ENCODE measurements at places on chromosomes 7 and 10.
A peak's percentile ranks its signal among the peaks of the same experiment; 100 is the strongest.

- DNase-seq = no peak
Measured at GRCh38 chr7:16590424-16590823, 55.1 kb downstream of the ANKMY2 start.

GRCh38 chr10:3108033-3108432 lies 40.7 kb downstream of the PFKP start:
- DNase-seq = no peak

GRCh38 chr10:13481690-13482089 lies 47.1 kb downstream of the BEND7 start:
- DNase-seq = no peak

DNA sequence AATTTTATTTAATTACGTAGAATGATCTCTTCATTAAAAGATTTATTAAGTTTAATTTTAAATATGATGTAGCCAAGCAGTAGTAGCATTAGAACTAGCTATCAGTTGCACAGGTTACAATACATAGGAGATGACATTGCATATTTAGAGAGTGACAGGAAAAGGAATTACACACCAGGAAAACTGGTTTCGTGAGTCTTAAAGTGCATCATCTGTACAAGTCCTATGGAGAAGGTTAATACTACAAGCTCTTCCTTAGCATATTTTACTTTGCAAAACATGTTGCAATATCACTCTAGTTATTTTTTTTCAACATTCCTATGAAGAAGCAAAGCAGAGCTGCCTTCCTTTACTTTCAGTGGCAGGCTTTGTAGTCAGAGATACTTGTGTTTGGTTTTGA lies 20.2 kb upstream of the SEM1 start:
- DNase-seq = no peak

DNA sequence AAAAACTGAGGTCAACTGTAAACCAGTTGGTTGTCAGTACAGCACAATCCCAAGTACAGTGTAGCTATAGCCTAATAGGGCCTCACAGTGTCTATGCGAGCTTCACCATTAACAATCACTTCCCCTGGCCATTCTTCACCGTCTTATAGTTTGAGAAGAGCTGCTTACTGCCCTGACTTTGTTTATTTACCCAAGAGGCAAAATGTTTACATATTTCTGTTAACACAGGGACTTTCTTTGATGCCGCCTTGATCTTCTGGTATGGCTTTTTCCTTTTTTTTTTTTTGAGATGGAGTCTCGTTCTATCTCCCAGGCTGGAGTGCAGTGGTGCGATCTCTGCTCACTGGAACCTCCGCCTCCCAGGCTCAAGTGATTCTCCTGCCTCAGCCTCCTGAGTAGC lies 3.3 kb downstream of the MYOF start:
- DNase-seq = no peak

GRCh38 chr10:83603708-83604107 lies 535.6 kb upstream of the GHITM start:
- DNase-seq = no peak

DNA sequence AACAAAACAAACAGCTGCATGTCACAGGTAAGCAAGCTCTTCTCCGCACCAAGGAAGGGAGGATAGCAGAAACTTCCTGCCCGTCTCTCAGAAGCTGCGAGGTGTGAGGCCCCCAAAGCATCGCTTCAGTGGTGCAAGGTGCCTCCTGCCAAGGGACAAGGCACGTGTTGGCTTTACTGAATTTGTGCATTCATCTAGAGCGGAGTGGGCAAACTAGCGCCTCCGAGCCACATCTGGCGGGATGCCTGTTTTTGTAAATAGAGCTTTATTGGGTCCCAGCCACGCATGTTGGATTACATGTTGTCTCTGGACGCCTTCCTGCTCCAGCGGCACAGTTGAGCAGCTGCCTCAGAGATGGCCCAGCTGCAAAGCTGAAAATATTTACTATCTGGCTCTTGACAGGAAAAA lies 27.7 kb downstream of the PHYH start:
- DNase-seq = peak; percentile 63

GRCh38 chr7:20653636-20654035 lies 38.2 kb downstream of the ABCB5 start:
- no peak for DNase-seq

GRCh38 chr7:129950191-129950932 lies 2.4 kb downstream of the UBE2H start:
- no peak for DNase-seq

DNA sequence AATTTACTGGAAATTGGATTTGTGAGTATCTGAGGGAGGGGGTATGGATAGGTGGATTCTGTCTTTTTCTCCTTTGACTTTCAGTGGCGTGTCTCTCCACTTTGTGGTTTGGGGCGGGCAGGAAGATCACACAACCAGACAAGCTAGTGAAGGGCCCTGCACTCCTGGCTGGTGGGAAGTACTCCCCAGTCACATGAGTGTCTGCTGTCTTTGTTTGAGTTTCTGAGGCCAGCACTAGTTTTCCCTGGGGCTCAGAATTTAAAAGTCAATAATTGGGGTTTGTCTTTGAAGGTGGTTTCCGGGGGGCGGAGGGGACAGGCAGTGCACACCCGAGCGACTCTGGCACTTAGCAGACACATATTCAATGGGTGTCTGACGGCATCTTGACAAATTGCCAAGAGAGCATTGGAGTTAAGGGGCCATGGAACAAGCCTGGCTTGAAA lies 120.1 kb downstream of the WDFY4 start:
- DNase-seq = no peak

- peak; percentile 64 for DNase-seq
Measured at GRCh38 chr7:98836811-98837629, 32.8 kb downstream of the TMEM130 start.

DNA sequence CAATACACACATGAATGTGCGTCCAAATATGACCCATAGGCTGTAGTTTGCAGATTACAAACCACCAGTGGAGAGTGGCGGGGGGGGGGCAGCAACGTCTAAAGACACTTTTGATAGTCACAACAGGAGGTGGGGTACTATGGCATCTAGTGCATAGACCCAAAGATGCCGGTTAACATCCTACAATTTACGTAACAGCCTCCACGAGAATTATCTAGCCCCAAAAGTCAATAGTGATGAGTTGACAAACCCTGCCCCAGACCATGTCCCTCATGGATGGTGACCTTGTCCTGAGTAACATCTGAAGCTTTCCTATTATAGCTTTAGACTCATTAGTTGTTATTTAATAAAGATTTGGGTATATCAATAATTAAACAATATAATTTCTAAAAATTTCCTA lies 31.6 kb downstream of the USP6NL start:
- DNase-seq = no peak

- DNase-seq = no peak
Measured at GRCh38 chr10:43774234-43774769, 125.6 kb upstream of the ZNF32 start.

- no peak for DNase-seq
Measured at GRCh38 chr7:87875151-87876039, 765 bp downstream of the SLC25A40 start.

- DNase-seq = no peak
Measured at GRCh38 chr7:138542183-138542582, 82.1 kb downstream of the TRIM24 start.

- DNase-seq = no peak
Measured at GRCh38 chr7:2192831-2193534, 39.8 kb downstream of the MAD1L1 start.

- DNase-seq = no peak
Measured at GRCh38 chr7:42925630-42926029, 6.3 kb downstream of the PSMA2 start.

- DNase-seq = no peak
Measured at GRCh38 chr10:132106431-132106830, 40.7 kb downstream of the JAKMIP3 start.

GRCh38 chr10:59847888-59848287 lies 58.5 kb downstream of the CCDC6 start:
- no peak for DNase-seq

- no peak for DNase-seq
Measured at GRCh38 chr7:155392726-155393570, 65.0 kb upstream of the EN2 start.

- DNase-seq = no peak
Measured at GRCh38 chr10:112141292-112141691, 42.3 kb downstream of the GPAM start.

DNA sequence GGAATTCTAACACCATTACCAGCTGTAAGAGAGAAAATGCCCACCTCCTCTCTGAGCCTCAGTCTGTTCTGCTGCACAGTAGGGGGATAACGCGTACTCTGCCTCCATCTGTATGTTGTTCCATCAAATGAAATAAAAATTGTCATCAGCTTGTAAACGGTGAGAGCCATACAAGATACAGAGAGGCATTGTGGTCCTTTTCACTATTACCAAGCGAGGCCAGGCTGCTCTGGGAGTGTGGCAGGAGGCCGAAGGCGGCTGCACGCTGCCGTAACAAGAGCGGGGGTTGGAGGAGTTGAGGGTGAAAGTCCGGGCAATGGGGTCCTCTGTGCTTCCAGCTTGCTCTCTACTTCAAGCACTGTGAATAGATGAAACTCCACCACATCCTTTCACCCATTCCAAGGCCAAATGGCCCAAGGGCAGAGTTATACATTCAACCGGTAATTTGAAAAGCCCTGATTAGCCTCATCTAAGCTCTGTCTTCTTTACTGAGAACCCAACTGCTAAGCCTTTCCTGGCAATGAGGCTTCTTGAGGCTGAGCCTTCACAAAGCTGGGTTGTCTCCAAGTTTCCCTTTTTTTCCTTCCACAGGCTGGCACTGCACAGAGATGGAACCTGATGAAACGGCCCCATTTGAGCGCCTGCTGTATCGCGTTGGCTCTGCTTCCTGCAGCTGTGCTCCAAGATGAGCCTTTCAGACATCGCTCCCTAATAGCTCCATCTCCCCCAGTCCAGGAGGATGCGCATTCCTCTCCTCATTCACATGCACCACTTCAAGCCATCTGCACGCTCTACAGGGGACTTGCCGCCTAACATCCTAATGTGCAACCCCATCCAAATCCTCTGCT lies 47.2 kb downstream of the PYROXD2 start:
- no peak for DNase-seq

- no peak for DNase-seq
Measured at GRCh38 chr10:121007264-121007663, 156.1 kb downstream of the WDR11 start.

- DNase-seq = no peak
Measured at GRCh38 chr7:80288175-80289122, 153.8 kb downstream of the GNAI1 start.

DNA sequence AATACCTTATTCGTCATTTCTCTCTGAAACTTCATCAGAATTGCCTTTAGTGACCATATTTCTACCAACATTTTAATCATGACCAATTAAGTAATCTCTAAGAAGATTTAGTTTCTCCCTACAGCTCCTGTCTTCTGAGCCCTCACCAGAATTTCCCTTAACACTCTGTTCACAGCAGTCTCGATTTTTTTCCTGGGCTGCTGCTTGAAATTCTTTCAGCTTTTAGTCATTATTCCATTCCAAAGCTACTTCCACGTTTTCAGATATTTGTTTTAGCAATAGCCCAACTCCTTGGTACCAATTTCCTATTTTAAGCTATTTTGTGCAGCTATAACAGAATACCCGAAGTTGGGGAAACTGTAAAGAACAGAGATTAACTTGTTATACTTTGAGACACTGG lies 192.4 kb upstream of the DKK1 start:
- DNase-seq = no peak

GRCh38 chr10:15342970-15343369 lies 28.1 kb downstream of the FAM171A1 start:
- DNase-seq = no peak

DNA sequence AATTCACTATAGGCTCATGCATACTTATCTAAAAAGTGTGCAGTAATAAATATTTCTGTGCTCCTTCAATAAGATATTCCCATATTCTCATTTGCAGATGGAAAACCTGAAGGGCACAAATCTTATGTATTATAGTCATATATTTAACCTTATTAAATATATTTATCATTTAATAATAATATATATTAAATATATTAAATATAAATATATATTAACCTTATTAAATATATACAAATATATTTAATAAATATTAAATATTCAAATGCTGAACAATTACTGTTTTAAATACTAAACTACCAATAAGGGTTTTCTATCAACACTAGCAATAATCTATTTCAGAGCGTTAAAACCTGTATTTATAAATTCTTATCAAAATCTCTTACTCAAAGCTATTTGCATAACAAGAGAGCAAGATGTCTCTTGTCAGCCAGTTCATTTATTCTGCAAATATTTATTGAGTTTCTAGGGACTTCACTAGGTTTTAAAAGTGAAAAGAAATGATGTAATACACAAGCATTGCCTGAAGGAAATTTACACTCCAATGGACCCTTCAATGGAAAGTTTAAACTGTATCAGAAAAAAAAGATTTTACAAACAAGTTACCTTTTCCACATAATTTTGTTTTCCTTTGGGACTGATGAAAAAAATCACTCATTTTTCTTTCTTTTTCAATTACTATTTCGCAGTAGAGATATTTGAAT lies 159.2 kb downstream of the AGMO start:
- no peak for DNase-seq

DNA sequence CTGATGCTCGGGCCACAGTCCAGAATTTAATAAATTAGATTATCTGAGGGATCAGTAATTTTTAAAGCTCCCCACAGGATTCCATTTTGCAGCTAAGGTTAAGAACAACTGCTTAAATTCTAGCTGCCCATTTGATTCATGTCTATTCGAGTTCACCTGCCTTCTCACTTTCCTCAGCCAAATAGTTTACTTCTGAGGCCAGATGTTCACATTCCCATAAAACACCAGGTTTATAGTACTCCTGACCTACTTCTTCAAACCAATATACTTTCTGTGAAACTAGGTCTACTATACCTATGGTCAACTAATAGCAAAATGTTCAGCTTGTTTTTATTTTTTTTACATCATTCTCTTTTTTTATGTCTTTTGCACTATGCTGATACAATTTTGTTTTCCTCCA lies 86.3 kb downstream of the GPR158 start:
- DNase-seq = no peak

- DNase-seq = peak; percentile 2
Measured at GRCh38 chr10:123427165-123427786, 238.9 kb upstream of the GPR26 start.

DNA sequence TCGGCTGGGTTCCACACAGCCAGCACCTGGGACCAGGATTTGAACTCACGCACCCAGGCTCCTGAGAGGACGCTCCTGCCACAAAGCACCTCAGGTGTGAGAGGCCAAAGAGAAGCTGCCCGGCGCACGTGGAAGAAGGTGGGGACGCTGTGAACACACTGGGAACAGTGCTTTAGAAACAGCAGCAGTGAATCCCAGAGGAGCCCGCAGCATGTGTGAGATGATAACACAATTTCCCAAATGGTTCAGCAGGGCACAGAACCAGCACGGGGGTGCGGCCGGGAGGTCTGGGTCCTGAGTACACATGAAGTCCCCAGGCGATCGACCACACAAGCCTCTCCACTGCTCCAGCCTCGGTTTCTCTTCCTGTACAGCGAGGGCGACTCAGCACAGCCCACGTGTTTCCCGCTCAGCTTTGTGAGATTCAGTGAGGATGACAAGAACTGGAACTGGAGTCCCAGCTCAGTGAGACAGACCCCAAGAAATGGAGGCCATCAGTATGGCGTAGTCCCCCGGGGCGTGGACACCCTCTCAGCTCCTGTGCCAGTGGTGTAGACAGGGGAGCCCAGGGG lies 188.3 kb downstream of the MAD1L1 start:
- DNase-seq = no peak

DNA sequence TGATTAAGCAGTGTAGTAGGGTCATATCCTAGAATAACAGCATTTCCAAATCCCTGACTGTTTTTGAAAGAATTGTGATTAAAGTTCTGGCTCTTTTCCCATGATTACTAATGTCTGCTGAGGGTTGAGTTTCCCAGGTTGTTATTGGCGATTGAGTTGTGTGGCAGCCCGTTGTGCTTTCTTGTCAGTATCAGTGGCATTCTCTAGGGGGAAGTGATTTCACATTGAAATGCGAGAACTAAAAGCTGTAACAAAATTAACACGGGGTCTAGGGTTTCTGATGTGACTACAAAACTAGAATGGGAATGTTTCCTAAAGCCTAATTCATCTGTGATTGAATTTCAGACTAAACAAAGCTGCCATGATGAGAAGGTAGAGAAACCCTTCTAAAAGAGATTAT lies 349.4 kb downstream of the EXOC4 start:
- DNase-seq = peak; percentile 62

Measured in NCI-H1694 (cell line).